Stimulated activated naive CD4-positive, alpha-beta T cell (primary cell): ENCODE measurements at places on chromosomes 3 and 15.

DNA sequence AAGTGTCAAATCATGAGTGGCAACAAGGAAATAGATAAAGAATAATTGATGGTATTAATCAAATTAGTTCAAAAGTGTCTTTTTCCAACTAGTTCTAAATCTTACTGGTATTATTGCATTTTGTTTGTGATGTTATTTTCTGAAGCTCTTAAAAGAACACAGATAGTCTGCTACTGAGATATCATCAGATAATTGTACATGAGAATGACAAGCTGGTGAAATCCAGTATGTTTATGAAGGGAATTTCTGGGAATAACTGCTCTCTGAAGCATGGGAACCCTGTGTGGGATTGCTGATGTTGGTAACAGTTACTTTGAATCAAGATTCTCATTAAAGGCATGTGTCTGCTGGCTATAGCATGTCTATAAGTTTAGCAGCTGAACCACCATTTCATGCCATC, 190.3 kb upstream of the CDIN1 start:
- no peak for DNase-seq

DNA sequence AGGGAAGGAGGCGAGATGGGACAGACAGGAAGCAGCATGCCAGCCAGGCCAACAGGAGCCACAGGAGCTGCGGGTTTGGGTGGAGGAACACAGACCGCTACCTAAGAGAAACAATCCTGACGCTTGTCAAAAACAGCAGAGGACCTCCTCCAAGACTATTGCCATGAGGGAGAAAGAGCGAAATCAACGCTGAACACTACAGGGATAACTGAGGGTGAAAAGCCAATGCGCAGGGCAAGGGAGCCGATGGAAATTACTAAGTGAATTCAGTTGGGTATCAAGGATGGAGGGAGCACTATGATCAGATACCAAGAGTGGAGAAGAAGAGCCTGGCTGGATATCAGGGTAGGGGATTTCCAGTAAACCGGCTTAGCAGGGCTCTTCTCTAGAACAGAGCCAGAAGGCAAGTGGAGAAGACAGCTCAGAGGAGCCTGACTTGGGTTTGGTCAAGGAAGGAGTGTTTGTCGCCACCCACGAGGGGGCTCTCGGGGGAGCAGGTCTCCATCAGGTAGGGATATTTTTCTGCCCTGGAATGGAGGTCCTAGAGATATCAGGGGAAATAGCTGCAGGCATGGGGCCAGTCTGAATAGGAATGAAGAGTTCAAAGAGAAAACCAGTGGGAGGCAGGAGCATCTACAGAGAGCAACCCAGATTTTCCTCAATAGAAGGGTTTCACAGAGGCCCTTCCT, 48.4 kb downstream of the SLC41A3 start:
- no peak for DNase-seq

DNA sequence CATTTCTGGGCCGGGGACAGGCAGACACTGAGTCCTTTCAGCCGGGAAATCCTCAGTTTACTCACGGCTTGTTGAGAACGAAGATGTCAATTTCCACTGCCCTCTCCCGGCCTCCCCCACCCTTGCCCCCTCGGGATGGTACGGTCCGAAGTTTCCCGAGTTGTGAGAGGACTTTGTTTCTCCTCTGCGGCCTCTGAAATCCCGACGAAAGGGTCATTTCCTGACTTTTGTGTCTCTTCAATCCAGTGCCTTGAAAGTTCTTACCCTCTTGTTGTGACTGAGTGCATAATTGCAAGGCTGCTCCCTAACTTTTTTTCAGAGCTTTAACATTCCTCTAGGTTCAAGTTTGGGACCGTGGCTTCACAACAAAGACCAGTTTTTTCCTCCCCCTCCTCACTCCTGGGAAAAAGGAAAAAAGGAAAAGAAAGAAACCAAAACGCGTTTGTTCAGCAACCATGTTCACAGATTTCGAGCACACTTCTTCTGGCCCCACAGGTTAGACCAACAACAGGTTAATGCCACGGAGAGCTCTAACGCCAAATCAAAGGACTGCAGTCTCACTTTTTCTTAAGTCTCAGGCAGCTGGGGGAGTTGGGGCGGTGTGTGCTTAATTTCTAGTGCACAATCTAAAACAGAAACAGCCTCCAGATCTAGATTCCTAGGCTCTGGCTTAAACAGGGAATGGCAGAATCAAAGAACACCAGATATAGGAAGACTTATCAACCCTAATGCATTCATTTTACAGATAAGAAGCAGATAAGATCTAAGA, 138.9 kb downstream of the TMCO5A start:
- no peak for DNase-seq

DNA sequence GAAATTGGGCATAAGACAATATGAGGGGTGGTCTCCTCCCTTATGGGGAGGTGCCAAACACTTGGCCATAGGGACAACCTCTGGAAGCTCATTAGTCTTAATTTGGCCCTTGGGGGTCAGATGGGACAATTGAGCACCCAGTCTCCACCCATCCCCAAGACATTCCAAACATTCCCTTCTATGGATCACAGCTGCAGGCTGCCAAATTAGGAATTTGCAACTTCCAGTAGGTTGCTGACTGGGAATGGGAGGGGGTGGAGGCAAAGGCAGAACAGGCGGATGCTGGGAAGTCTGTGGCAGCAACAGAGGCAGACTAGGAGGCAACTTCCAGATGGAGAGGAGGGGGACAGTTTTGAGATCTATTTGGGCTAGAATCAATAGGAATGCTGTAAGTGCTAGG, 1.4 kb upstream of the PDHB start:
- DNase-seq, result no peak
